Cardiac septum (tissue), 1 donor: ENCODE measurements at places on chromosomes 3 and 15. TPM values are rescaled to one million over a fixed set of nuclear protein-coding genes. Genes with fewer than 3 reads are reported as not detected.

DNA sequence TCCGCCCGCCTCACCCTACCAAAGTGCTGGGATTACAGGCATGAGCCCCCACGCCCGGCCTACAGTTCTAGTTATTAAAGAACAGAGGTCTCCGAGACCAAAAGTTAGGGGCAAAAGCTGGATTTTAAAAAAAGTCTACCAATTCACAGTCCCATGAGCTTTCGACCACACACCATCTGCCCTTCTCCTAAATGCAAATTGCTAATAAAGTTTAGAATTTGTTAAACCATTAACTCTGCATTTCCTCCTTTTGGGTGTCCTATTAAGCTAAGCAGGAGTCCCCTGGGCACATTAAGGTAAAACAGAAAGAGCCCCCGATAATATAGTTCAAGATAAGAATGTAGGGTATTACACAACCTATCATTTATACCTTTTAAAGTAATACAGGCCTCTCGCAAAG, 322.7 kb downstream of the FOXP1 start:
- no peak for DNase-seq

The MLF1 gene
- total RNA-seq, result 79.2 TPM

- DNase-seq, result no peak
Measured at GRCh38 chr15:31782951-31783350, 247.4 kb upstream of the CHRNA7 start.

The ZNF660 gene
- total RNA-seq, result 1.8 TPM

- peak; percentile 66 for DNase-seq
Measured at GRCh38 chr3:133833880-133834620, 28.4 kb downstream of the SRPRB start.

- DNase-seq, result no peak
Measured at GRCh38 chr15:64004587-64004986, 41.7 kb downstream of the DAPK2 start.

DNA sequence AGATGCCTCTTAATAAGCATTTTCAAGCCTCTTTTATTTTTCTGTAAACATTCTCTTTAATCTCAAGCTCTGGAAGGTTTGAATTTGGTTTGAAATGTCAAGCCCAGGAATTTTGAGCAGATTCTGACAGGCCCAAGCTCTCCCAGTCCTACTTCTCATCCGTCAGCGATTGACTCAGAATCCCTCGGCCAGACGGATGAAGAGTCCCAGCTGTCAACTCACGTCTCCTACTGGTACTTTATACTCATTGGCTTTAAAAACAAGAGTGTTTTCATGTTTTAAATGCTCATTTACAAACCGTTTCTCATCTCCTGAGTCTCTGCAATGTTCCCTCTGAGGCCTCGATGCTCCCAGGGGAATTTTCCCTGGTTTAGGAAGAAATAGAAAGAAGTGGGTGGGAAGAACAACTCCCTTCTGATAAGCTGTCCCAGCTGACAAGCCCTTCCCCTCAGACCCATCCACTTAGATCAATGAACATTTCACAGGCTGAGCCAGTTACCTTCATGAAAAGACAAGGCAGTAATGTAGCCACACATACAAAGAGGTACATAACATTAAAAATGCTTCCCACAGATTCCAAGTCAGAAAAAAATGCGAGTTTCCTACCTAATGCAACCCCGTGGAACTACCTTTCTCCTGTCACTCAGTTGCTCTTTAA, 478.2 kb upstream of the DPH6 start:
- DNase-seq, result no peak

The BSN gene
- total RNA-seq, result 1.00 TPM

The GATM gene
- total RNA-seq, result 40.0 TPM

DNA sequence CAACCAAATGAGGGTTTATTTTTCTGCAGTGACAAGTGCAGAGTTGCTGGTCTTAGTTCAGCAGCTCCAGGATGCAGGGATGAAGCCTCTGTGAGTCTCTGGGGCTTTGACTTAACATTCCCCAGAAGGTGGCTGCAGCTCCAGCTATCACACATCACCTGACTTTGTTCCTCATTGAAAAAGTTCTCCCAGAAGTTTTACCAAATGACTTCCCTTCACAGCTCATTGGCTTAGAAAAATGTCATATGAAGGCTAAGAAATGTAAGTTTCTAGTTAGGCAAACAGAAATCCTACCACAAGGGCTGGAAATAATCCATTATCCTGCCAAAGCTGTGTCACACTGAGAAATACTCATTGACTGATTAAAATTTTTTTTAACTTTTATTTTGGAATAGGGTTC, 184.9 kb downstream of the MINAR1 start:
- no peak for DNase-seq

The ZNF662 gene
- total RNA-seq, result 6.6 TPM

GRCh38 chr15:73683257-73683776, 866 bp upstream of the CD276 start:
- DNase-seq, result no peak

- no peak for DNase-seq
Measured at GRCh38 chr15:57285386-57285785, 90.9 kb upstream of the CGNL1 start.

The ARPP21 gene
- not detected for total RNA-seq

DNA sequence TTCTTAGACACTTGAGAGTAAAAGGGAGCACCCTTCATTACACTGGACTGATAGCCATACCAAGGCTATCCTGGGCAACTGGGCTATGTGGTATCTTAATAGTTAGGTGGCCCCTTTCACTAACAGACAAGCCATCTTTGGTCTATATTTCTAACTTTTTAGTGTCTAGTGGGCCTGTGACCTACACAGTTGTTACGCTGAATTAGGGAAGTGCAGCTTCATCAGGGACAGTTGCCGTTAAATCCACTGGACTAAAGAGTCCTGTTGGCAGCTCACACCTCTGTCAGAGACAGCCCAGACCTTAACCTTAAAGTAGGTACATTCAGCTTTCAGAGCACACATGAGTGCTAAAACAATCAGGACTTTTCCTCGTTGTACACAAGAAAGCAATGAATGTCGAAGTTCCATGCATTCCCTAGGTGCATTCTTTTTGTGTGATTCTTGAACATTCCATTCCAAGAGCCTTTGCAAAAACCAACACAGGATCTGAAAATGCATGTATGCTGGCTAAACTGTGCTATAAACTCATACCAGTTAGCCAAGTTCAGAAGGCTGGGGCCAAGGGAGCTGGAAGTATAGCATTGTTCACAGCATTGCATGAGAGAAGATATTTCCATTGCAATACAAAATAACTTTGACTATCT, 230.2 kb upstream of the EIF1B start:
- DNase-seq, result no peak

DNA sequence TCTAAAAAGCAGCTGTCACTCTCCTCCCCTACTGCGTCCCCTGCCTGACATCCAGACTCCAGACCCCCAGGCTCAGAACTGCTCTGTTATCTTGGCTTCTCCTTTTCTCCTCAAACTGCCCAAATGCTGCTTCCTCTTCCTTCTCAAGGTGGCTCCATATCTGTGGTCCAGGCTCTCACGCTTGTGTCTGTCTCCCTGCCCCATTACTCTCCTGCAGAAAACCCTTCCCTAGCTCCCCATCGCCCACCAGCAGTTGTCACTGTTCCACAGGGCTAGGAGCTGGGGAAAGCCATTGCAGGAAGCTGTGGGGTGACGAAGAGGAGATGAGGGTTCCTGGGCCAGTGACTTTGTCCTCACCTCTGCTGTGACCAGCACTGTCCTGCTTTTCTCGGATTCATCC, 30.7 kb upstream of the CGNL1 start:
- no peak for DNase-seq

The DLL4 gene
- total RNA-seq, result 11.5 TPM

GRCh38 chr3:46713898-46714552, 3.6 kb downstream of the PRSS50 start:
- DNase-seq, result peak; percentile 70

DNA sequence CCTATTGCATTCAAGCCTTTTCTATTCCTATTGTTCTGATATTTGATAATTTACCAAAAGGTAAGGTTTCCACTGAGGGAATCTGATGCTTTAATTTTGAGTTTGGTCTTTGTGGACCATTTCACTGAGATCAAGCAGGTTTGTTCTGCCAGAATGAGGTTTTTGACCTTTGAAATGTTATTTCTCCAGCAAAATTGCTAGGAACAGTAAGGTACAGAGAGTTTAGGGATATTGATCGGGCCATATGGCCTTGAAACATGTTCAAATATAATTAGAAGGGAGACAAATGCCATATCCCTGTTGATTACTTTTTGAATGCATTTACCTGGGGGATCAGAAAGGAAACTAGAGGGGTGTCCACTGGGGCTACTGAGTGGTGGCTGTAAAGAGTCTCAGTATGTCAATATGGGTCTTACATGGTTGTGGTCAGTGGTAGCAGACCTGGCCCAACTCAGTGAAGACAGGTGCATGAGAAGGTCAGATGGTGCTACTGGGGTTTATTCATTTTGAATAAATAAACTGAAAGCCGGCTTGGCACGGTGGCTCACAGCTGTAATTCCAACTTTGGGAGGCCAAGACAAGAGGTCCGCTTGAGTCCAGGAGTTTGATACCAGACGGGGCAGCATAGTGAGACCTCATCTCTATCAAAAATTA, 100.2 kb downstream of the SV2B start:
- DNase-seq, result no peak

GRCh38 chr15:81296673-81297072, 27.3 kb downstream of the STARD5 start:
- DNase-seq, result peak; percentile 89

DNA sequence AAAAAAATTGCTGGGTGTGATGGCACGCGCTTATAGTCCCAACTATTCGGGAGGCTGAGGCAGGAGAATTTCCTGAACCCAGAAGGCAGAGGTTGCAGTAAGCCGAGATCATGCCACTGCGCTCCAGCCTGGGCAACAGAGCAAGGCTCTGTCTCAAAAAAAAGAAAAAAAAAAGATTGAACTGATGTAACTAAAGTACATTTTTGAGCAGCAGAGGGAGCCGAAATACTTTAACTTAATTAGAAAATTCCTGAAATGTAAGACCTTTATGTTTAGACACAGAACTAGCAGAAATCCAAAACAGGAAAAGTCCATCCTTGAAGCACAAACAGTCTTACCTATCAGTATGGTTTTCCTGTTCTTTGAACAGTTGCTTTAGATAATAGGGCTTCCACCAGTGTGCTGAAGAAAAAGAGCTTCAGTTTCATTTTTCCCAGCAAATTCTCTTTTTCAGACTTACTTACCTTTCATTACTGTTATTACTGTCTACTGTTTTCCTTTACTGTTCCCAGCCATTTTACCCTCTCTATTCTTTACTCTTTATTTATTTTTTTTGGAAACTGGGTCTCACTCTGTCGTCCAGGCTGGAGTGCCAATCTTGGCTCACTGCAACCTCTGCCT, 33.4 kb upstream of the ZNF609 start:
- DNase-seq, result no peak

The GOLGA8R gene
- total RNA-seq, result 4.7 TPM

GRCh38 chr15:35998663-35999602, 453.0 kb upstream of the DPH6 start:
- DNase-seq, result no peak

The UBA7 gene
- 20.0 TPM for total RNA-seq

DNA sequence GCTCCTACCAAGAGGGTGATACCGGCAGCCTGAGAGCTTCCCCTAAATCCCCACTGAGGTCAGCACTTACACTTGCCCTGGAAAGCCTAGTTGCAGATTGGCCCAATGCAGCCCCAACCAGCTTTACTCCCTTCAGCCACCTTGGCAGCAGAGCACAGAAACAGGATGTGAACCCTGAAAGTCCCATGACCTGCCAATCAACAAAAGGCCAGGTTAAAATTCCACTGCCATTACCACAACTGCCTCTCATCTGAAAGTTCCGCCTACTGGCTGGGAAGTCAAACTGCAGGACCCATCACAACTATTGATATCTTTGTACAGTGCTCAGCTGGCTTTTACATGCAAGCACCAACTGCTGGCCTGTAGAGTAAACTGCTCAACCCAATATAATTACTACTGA, 156.2 kb downstream of the ZMAT3 start:
- DNase-seq, result no peak

The CYP1A2 gene
- total RNA-seq, result not detected

DNA sequence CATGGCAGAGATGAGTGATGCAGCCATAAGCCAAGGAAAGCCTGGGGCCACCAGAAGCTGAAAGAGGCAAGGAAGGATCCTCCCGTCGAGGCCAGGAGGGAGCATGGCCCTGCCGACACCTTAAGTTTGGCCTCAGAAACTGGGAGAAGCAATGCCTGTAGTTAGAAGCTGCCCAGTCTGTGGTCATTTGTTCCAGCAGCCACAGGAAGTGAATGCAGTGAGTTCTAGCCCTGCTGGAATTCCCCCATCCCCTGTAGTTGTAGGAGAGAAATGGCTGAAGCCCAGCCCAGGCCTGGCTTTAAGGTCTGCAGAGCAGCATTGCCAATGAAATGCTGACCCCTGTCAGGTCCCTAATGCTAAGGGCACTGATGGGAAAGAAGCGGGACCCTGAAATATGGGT, 12.2 kb upstream of the CHSY1 start:
- no peak for DNase-seq

DNA sequence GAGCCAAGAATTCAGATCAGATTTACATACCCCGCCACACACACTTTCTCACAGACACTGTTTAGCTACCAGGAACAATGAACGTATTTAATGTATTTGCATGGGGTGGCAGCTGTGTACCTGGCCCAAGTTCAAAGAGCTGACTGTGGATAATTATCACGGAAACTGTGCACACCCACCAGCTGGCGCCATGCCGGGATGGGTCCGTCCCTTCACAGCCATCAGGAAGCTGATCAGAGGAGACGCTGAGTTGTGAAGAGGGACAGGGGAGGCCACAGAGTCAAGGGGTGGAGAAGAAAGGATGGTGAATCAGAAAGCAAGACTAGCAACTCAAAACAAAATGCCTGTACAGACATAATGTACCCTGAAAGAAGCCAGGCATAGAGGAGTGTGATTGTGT, 13.1 kb upstream of the PLA2G4D start:
- DNase-seq, result no peak

GRCh38 chr3:35322070-35322469, 317.3 kb upstream of the ARPP21 start:
- DNase-seq, result no peak

The MINAR1 gene
- total RNA-seq, result 0.19 TPM

DNA sequence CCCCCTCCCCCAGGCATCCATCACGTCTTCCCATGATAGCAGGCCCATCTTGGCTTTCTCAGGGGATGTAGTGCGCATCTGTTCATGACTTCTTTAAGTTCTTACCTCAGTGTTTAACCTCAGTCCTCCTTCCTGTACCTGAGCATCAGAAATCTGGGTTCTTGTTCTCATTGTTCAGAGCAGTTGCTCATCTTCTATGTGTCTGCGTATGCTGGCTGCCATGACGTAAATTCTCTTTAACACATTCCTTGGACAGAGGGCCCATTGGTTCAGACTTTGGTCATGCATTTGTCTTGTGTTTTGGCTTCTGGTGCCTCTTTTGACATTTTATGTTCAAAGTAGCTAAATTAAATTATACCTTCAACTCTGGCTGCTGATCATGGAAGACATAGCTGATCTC, 227.3 kb downstream of the CACNA2D3 start:
- no peak for DNase-seq

GRCh38 chr15:52178765-52179164, 12.4 kb downstream of the GNB5 start:
- no peak for DNase-seq

The ALS2CL gene
- total RNA-seq, result 32.5 TPM

GRCh38 chr15:39666677-39667076, 85.8 kb downstream of the THBS1 start:
- no peak for DNase-seq

The TP63 gene
- 0.40 TPM for total RNA-seq

GRCh38 chr3:160793722-160794252, 37.8 kb downstream of the PPM1L start:
- no peak for DNase-seq
